Stimulated activated CD4-positive, alpha-beta T cell treated with anti-CD3 and anti-CD28 coated beads, Interleukin-1b, Interleukin-23, amount 100 ng/mL, for 24 hours (primary cell): ENCODE measurements at places on chromosomes 7 and 10.
A peak's percentile ranks its signal among the peaks of the same experiment; 100 is the strongest.

DNA sequence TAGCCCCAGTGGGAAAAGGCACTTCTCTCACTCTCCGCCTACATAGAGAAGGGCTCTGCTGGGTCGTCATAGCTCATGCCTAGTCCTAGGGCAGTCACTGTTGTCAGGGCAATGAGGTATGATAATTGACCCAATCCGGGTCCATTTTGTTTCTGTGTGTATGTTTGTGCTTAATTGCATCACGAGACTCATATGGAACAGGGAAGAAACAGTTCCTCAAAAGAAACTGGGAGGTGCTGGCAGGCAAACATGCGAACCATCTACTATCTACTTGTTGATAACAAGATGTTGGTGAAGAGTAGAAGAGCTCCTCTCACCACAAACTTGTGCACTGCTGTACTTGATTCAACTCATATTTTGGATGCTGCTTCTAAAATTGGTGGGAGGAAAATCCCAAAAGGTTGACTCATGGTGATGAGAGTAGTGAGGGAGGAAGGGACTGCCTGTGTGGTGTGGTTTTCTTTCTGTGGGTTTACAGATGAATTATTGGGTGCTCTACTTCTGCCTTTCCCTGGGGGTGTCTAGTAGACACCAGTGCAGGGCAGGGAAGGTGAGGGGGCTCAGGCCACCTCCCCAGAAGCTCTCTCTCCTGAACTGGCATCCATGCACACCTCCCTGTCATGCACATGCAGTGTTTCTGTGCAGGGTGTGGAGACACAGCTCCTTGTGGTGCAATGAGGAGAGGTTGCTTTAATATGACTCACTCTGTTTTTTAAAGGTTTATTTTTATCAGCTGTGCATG, 29.4 kb downstream of the LSMEM1 start:
- no peak for DNase-seq

DNA sequence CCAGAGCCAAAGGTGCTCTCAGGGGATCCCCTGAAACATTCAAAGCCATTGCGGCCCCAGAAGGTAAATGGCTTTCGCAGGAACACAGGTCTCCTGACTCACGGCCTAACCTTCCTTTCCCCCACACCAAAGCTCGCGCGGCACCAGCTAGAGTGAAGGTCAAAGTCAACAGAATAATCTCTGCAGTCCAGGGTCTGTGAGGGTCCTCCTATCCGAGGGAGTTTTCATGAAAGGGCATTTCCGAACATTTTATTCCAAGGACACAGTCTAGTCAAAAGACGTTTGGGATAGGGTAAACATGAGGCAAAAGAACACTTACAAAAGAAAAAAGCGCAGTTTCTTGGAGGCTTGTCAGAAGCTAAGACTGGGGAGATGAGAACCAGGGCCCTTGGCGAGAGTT, 559 bp upstream of the STEAP2 start:
- DNase-seq, result no peak

DNA sequence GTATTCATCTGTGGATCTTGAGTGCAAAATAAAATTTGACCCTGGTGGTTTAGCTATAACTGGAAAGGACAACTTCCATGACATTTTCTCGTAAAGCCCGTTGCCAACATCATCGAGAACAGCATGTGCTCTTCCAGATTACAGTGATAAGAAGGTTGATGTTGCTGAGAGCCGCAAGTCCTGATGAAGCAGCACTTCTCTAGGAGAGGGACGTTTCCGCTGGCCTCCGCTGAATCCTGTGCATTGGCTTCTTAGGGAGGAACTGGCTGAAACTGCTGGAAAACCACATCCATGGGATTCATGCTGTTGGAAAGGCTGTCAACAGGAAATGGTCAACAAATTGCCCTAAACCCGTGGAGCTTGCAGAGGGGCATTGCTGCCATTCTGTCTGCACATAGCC, 21.4 kb upstream of the ABCB5 start:
- no peak for DNase-seq

DNA sequence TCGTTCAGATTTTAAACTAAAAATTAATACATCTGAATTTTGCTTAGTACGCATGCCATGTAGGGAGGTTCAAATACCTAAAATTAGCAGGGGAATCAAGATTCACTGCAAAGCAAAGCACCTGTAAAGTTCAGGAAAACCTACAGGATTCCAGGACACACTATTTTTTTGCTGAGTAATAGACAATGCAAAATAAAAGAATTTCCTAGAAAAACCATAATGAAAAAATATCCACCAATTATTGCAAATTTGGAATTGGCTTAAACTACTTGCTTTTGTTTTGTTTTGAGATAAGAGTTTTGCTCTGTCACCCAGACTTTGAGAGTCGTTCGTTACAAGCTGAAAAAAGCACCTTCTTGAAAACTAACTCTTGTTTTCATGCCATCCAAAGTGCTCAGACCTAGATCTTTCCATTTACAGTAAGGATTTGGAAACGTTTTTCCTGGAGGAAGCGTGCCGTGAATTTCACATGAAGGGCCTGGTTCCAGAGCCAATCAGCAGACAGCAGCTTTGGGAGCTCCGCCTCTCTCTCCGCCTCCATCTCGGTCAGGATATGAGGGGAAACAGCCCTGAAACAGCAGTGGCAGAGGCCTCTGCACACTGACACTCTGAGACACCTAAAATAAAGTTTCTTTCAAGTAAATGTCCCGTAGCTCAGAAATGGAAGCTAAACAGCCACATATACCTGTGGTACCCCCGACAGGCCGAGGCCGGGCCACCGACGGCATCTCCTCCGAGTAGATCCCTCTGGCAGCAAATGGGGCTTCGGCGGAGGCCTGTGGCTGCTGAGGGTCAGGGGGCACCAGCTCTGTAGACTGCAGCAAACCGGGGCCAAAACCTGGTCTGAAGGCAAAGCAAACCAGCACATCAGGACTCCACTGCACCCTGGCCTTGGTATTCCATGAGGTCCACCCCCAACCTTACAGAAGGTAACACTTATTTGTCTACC, 45.9 kb upstream of the ATP6V0A4 start:
- DNase-seq, result no peak

- no peak for DNase-seq
Observed at GRCh38 chr10:89795840-89796239, 94.5 kb downstream of the KIF20B start.

- DNase-seq, result no peak
Observed at GRCh38 chr10:29472301-29473086, 162.3 kb downstream of the SVIL start.

DNA sequence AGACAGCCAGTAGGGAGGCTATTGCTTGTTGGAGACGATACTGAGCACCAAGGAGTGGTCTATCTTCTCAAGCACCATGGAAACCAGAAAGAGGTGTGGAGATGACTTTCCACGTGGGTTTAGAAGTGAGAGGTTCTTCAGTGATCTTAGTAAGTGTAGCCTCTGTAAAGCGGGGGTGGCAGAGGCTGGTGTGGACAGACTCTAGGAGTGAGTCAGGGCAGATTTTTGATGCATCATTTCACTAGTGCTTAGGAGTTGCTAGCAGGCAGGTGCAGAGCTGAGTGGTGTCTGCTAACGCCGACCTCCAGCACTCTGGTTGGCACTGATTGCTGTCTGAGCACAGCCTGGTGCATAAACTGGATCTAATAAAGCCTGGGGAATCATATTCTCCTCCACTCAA, 78.4 kb upstream of the ADO start:
- peak; percentile 36 for DNase-seq

DNA sequence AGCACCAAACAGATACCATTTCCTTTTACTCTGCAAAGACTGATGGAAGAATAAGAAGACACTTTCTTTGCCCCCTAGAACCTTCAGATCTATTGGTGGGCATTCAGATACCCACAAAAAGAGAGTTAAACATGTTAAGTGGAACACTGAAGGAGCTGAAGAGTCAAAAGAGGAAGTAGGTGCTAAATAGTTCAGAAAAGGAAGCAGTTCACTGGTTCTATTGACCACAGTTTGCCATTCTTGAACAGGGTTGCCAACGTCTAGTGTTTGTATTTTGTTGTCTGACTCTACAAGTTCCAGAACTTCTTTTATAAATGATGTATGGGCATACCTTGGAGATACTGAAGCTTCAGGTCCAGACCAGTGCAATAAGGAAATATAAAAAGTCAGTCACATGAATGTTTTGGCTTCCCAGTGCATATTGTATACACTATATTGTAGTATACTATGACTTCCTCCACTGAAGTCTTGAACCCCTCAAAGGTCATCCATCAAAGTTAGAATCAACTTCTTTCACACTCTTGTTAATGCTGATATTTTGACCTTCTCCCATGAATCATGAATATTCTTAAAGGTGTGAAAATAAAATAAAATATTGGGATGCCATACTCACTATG, 47.5 kb upstream of the AGR3 start:
- DNase-seq, result no peak

GRCh38 chr7:131288450-131288849, 39.2 kb upstream of the MKLN1 start:
- no peak for DNase-seq

- DNase-seq, result no peak
Observed at GRCh38 chr10:63896992-63897391, 375.8 kb downstream of the REEP3 start.

DNA sequence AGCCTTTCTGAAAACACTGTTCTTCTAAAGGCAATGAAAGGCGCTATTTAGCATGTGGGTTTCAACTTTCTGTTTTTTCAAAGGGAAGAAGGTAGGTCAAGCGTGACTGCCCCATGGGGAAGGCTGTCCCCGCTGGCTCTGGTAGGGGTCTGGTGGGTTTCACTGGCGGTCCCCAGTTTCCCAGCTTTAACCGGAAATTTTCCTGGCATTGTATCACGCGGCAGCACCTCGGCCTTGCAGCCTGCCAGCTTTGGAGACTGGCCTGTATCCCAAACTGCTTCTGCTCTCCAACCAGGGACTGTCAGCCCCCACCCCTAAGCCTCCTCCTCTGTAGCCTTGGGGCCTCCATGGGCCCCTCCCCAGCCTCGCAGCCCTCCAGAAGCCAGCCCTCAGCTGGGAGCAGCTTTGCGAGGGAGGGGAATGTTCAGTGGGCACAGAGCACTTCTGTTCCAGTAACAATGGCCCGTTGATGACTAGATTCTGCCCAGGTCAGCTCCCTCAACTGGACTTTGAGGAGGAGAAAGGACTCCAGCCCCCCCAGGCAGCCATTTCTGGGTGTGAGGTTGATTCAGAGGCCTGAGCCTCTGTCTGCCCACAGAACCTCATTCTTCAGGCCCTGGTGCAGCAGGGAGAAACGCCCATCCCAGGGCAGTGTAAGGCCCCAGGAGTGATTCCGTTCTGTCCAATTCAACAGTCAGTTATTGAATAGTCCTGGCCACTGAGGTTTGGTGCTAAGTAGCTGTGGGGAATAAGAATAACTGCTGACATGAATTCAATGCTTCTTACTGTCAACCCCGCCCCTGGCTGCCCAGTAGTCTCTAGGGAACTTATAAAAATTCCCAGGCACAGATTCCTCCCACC, 17.1 kb downstream of the CHST3 start:
- no peak for DNase-seq

GRCh38 chr10:104099269-104099668, 13.6 kb upstream of the COL17A1 start:
- DNase-seq, result no peak

DNA sequence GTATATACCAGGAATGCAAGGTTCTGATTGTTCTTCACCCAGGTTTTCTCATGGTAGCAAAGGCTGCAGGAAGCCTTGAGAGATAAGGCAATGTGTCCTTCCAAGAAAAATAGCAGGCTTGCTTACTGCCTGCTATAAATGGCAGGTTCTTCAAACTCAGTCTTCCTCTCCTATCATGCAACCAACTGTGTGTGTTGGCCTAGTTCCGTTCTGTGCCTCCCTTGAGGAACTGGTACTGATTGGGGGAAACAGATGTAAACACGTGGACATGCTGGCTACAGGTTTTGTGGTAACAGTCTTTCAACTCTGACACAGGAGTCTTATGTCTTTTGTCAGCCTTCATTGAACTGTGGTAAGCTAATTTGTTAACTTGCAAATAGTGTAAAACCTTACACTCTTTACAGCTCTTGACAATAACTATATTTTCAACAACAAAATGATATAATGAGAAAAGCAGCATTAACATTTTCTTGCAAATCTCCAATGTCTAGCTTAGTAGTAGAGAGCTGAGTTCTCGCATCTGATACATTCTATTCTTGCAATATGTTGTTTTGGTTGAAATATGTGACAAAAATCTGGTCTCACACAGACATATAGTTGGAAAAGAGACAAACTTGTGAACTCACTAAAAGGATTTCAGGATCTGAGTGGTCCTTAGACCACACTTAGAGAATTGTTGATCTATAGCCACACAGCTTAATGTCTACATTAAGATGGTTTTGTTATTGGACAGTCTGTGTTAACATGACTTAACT, 54.7 kb upstream of the LSM8 start:
- no peak for DNase-seq

DNA sequence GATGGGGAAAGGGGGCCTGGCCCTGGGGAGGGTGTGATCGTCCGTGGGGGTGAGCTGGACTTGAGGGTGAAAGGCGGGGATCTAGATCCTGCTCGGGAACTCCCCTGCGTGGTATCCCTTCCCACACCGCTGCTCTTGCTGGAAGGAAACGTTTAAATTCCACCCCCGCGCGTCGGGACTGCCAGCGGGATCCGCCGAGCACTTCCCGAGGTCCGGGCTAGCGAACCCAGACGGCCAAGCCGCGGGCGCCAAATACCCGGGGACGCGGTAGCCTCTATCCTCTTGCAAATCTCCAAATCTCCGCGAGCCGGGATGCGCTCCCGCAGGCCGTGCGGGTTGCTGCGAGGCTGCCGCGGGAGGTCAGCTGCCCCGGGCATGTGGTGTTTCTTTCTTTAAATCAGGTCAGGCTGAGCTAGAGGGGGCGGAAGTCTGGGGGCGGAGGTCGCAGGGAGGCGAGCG, 904 bp downstream of the NPTX2 start:
- DNase-seq, result no peak

- no peak for DNase-seq
Observed at GRCh38 chr7:30764030-30764975, 6.9 kb upstream of the MINDY4 start.

- DNase-seq, result no peak
Observed at GRCh38 chr10:80760914-80761371, 223.2 kb downstream of the SH2D4B start.

GRCh38 chr10:103745341-103746247, 109.8 kb downstream of the SH3PXD2A start:
- DNase-seq, result peak; percentile 48

- DNase-seq, result no peak
Observed at GRCh38 chr7:1851721-1852516, 181.8 kb downstream of the ELFN1 start.

- DNase-seq, result no peak
Observed at GRCh38 chr10:58219875-58220274, 47.8 kb downstream of the IPMK start.

GRCh38 chr7:36160313-36160712, 7.3 kb downstream of the EEPD1 start:
- no peak for DNase-seq

GRCh38 chr10:132932461-132933307, 9.7 kb downstream of the CFAP46 start:
- no peak for DNase-seq
